ENCODE measurements at places on chromosomes 1 and 21.

GRCh38 chr21:25501996-25502665 lies 105.2 kb downstream of the MRPL39 start:
- peaks cover 69% of the 10 kb centered on the region for H3K4me1 ChIP-seq
- peak overlapping the region; percentile 99 for H3K27ac ChIP-seq
- H3K4me3 ChIP-seq: peak overlapping the region; percentile 50

DNA sequence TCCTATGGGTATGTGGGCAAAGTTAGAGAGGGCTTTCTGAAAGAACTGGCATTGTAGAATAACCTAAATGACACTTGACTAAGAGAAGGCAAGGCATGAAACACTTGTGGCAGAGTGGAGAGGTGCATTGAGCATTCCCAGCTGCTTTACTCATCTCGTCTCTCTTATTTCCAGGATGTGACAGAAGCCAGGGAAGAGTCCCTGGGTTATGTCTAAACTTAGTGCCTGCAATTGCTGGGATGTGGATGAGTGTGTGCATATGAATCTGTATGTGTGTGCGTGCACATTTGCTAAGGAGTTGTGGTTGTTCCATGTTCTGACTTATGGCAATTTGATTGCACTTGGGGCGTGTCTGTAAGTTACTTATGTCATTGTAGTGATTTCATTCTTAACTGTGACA lies 1326.5 kb upstream of the B3GALT2 start:
- H3K4me3 ChIP-seq: no peak overlapping the region
- H3K4me1 ChIP-seq: no peaks in the 10 kb centered on the region
- H3K36me3 ChIP-seq: no peaks in the 10 kb centered on the region
- H3K27ac ChIP-seq: no peak overlapping the region
- no peaks in the 10 kb centered on the region for H3K27me3 ChIP-seq

- peaks cover 8% of the 10 kb centered on the region for H3K4me1 ChIP-seq
- no peak within 1 kb of the TSS for H3K27ac ChIP-seq
- H3K27me3 ChIP-seq: peaks cover 32% of the 10 kb centered on the region
- DNase-seq: peak; percentile 37
- H3K36me3 ChIP-seq: no peaks in the 10 kb centered on the region
These were observed at the start of gene ENAH for GRCh38 chr1:225652729-225653462. Gene ENAH (minus strand): TSS chr1:225653123. CDS start chr1:225652690, 433 bp downstream.

- no peaks in the 10 kb centered on the region for H3K27me3 ChIP-seq
- DNase-seq: no peak
- no peak overlapping the region for H3K4me3 ChIP-seq
- peaks cover 22% of the 10 kb centered on the region for H3K4me1 ChIP-seq
- no peaks in the 10 kb centered on the region for H3K36me3 ChIP-seq
These were observed 27.3 kb downstream of the F11R start for GRCh38 chr1:160993544-160994193.

DNA sequence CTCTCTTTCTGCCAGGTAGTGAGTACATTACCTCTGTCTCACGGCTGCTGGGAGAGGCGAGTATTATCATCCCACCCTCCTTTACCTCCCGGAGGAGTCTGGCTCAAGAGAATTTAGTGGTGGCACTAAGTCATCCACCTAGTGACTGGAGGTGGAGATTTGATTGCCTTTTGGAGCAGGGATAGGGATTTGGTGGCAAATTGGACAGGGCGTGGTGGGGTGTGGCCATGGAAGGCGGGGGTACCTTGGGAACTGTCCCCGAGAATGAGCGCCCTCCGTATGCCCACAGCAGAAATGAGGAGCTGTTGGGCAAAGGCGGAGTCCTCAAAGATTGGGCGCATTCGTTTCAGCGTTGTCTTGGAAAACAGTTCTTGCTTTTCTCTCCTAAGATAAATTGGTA lies 32.1 kb upstream of the HMGN1 start:
- no peaks in the 10 kb centered on the region for H3K36me3 ChIP-seq
- H3K27ac ChIP-seq: peak overlapping the region; percentile 85
- peak overlapping the region; percentile 92 for H3K4me3 ChIP-seq
- peaks cover 1% of the 10 kb centered on the region for H3K27me3 ChIP-seq

DNA sequence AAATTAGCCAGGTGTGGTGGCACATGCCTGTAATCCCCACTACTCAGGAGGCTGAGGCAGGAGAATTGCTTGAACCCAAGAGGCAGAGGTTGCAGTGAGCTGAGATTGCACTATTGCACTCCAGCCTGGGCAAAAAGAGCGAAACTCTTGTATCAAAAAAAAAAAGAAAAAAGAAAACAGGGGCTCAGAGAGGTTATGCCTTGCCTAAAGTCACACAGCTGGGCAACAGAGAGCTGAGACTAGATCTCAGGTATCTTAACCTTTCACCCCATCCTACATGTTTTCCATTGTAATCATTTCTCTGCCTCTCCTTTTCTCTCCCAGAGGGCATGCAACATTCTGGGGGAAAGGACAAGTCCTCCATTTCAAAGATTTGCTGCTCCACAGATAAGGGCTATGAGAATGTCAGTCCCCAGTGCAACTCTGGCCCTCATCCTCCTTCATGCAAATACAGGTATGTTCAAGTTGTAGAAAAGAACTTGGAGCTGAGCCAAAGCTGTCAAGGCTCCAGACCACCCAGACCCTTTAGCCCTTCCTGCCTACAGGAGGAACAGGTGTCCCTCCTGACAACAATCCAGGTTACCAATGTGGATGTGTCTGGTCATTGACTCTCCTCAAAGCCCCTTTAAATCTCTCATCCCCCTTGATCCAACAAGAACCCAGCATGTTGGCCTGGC lies 6.9 kb downstream of the SLC9A1 start:
- no peaks in the 10 kb centered on the region for H3K27me3 ChIP-seq
- no peak overlapping the region for H3K27ac ChIP-seq
- DNase-seq: no peak
- H3K4me1 ChIP-seq: peaks cover 55% of the 10 kb centered on the region

GRCh38 chr1:224592636-224593582 lies 23.2 kb upstream of the CNIH3 start:
- H3K27me3 ChIP-seq: no peaks in the 10 kb centered on the region
- H3K27ac ChIP-seq: no peak overlapping the region
- no peaks in the 10 kb centered on the region for H3K36me3 ChIP-seq

- peak overlapping the region; percentile 80 for H3K27ac ChIP-seq
- peak; percentile 78 for DNase-seq
- peaks cover 38% of the 10 kb centered on the region for H3K36me3 ChIP-seq
- H3K27me3 ChIP-seq: no peaks in the 10 kb centered on the region
- H3K4me3 ChIP-seq: no peak overlapping the region
- peaks cover 11% of the 10 kb centered on the region for H3K4me1 ChIP-seq
These were observed 86.2 kb downstream of the TTC3 start for GRCh38 chr21:37159053-37159776.

- H3K36me3 ChIP-seq: no peaks in the 10 kb centered on the region
- H3K4me3 ChIP-seq: no peak overlapping the region
- no peaks in the 10 kb centered on the region for H3K4me1 ChIP-seq
These were observed 23.9 kb downstream of the COL6A1 start for GRCh38 chr21:46005481-46005881.

- H3K36me3 ChIP-seq: no peaks in the 10 kb centered on the region
- no peaks in the 10 kb centered on the region for H3K27me3 ChIP-seq
- H3K4me1 ChIP-seq: peaks cover 27% of the 10 kb centered on the region
- H3K4me3 ChIP-seq: no peak overlapping the region
These were observed 75.8 kb downstream of the RHOU start for GRCh38 chr1:228810878-228811711.
